ENCODE measurements at places on chromosomes 12 and 14. TPM values are rescaled to one million over a fixed set of nuclear protein-coding genes. Genes with fewer than 3 reads are reported as not detected.
A peak's percentile ranks its signal among the peaks of the same experiment; 100 is the strongest.

DNA sequence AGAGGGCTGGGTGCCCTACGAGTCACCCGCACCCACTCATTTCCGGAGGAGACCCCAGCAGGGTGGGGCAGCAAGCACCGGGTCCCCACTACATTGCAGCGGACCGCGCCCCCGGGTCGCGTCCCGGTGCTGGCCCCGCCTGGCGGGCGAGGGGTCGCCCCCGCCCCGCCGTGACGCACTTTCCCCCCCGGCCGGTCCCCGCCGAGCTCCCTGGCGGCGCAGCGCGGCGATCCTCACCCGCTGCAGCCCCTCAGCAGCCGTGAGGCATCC, 106.1 kb downstream of the PRICKLE1 start:
- no peak for DNase-seq

Gene ATP23
- 12.8 TPM for polyA plus RNA-seq

Gene ABCC9
- polyA plus RNA-seq, result 96.0 TPM

- DNase-seq, result peak; percentile 88
Observed at GRCh38 chr12:59084511-59085375, 164.4 kb upstream of the LRIG3 start.
